ENCODE measurements at places on chromosomes 16 and 17.

DNA sequence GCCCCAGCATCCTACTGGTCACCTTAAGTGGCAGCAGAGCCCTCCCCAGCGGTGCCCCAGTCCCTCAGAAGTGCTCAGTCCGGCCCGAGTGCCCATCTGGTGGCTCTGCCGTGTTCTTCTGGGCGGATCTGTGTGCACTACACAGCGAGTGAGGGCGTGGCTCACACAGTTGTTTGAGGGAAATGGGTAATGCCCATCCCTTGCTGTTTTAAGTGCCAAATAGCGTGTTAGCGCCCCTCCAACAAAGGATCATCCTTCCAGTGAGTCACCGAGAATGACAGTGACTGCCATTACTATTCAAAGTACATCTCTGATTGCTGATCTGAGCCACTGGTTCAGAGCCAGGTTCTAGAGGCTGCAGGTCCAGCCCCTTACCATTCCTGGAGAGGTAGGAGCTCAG is 152.0 kb downstream of the LGALS9B start:
- no peak for DNase-seq

GRCh38 chr17:71313866-71314265 is 807.0 kb upstream of the SOX9 start:
- DNase-seq, result no peak

DNA sequence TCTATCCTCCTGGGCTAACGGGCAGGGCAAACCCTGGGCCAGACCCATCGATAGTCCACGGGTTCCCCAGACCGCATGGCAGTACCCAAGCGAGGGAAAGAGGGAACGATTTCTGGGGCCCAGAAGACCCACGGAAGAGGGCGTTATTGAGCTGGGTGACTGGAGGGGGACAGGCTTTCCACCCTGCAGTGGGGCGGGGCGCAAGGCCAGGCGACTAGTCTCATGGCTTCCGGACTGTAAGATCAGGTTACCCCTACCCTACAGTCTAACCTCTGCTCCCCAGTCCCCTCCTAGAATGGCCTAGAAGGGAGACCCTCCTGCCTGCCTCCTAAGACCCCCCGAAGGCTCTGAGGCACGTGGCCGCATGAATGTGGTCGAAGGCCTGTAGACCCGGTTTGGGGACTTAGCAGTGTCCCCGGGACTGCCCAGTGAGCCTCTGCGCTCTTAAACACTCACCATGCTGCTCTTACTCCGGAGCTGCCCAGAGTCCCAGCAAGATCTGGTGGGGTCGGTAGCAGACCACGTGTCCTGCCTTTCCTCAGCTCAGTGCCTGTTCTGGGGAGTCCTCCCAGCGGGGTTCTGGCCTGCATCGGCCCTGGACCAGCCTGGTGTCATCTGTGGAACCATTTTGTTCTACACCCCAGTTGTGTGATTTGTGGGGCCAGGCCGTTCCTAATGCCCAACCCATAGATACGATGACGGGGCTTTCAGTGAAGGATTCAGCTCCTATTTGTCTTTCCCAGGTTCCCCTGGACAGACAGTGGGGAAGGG is 13.2 kb upstream of the AURKB start:
- peak; percentile 31 for DNase-seq

DNA sequence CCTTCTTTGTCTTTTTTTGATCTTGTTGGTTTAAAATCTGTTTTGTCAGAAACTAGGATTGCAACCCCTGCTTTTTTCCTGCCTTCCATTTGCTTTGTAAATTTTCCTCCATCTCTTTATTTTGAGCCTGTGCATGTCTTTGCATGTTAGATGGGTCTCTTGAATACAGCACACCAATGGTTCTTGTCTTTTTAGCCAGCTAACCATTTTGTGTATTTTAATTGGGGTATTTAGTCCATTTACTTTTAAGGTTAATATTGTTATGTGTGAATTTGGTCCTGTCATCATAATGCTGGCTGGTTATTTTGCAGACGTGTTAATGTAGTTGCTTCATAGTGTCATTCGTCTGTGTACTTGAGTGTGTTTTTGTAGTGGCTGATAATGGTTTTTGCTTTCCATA is 26.2 kb downstream of the NFATC3 start:
- DNase-seq, result no peak

GRCh38 chr17:63832455-63832854 is 5.0 kb upstream of the FTSJ3 start:
- DNase-seq, result no peak

- no peak for DNase-seq
Observed at GRCh38 chr16:2856061-2856670, 1.8 kb downstream of the PRSS22 start.

DNA sequence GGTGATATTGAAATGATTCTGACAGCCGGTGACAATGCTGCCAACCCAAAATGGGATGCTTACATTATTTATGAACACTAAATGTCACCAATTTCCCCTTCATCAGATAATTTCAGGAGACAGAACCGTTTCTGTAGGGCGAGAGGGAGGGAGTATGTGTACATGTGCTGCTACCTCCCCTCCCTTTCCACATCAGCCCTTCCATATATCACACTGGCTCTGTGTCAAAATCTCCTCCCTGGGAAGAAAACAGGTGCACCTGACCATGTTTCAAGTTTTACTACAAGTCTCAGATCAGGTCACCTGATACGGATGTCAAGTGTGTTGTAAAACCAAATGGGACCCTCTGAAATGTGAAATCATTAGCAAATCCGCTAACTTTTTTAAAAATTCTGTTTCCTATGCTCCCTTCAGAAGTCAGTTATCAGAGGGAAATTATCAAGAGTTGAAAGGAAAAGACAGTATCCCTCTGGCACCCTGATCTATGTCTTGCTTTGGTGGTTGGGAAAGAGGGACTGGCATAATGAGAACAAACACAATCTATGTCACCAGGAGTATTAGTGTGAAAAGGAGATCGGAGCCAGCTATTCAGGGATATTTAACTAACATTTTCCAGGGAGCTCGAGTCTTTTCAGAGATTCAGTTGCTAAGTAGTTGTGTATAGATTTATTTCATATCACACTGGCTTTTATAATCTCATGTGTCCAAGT is 1002.3 kb upstream of the CDH8 start:
- DNase-seq, result no peak

- no peak for DNase-seq
Observed at GRCh38 chr17:82748756-82749155, 3.1 kb upstream of the TBCD start.

DNA sequence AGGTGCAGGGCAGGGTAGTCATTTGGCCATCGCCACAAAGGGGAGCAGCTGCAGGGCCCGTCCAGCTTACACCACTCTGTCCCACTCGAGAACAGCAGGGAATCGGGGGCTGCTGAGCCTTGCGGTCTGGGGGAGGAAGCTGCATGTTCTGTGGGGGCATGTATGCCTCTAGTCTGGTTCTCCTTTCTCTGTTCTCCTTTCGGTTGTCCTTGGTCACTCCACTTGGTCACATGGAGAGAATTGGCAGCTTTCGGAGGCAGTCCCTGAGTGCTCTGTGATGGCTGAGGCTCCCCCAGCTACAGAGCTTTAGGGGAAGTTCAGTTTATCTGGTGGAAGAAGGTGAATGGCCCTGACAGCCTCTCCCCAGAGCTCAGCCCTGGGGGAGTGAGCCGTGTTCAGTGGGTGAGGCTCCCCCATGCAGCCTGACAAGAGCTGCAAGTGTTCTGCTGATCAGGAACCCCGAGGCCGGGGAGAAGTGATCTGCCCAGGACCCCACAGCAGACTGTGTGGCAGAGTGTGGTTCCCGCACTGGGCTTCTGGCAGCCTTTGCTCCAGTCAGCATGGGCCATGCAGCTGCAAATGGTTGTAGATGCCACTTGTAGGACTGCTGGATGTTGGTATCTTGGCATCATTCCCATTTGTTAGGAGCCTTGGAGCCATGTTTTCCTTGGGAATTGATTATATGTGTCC is 22.3 kb upstream of the SMPD3 start:
- DNase-seq, result no peak

DNA sequence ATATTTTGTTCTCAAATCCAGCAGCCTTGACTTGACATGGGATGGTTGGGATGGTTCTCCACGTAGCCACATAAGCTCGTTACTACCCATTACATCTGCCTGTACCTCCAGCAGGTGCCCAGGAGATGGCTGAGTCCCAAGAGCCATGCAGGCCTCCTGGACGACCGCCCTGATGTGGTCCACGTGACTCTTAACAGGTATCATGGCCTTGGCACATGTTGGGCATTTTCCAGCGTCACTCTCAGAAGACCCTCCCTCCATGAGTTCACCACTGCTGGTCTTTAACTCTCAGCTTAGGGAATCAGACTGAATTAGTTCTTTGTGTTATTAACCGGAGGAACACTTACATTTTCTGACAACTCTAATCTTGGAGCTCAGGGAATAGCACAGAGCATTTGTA is 161.5 kb downstream of the CDH13 start:
- no peak for DNase-seq

DNA sequence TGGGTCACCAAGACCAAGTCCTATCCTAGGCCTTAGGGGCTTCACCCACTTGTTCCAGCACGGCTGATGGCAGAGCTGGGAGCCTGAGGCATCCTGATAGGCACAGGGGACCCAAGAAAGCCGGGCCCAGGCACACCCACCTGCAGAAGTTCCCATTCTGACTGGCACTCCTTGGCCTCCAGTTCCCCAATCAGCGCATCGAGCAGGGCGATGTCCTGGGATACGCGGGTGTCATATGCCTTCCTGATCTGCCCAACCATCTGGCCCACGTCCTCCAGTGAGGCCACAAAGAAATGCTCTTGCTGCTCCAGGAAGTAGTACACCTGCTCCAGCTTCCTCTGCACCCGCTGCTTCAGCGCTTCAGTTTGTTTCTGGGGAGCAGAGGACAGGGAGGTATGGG is 9.6 kb downstream of the MEFV start:
- DNase-seq, result no peak

- no peak for DNase-seq
Observed at GRCh38 chr16:63689068-63689467, 1432.8 kb downstream of the CDH11 start.

- no peak for DNase-seq
Observed at GRCh38 chr17:13862346-13862745, 207.0 kb upstream of the COX10 start.

- no peak for DNase-seq
Observed at GRCh38 chr17:42857389-42857788, 6.4 kb downstream of the AOC3 start.

- no peak for DNase-seq
Observed at GRCh38 chr17:28151001-28151400, 108.5 kb downstream of the NLK start.

DNA sequence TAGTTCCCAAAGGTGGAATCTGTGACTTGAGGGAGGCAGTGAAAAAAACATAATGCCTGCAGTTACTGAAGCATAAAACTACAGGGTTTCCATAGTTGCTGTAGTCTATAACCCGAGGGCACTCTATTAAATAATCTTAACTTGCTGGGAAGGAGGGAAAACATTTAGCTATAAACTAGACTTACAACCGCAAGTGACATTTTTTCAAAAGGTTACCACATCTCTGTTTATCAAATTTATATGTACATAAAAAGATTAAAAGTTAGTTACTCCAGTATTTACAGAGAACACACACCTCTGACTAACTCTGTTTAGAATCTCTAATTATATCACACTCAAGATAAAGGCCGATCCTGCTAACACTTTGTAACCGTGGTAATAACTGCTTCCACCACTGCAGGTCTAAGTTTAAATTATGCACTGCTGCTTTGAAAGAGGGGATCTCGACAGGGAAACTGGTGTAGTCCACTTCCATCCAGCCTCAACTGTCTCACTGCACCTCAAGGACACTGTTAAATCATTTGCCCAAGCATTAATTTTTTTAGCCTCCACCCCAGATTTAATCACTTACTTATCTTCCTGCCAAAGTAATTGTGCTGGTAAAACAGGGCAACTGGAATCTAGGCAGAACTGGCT is 14.6 kb downstream of the KCNJ16 start:
- DNase-seq, result no peak

DNA sequence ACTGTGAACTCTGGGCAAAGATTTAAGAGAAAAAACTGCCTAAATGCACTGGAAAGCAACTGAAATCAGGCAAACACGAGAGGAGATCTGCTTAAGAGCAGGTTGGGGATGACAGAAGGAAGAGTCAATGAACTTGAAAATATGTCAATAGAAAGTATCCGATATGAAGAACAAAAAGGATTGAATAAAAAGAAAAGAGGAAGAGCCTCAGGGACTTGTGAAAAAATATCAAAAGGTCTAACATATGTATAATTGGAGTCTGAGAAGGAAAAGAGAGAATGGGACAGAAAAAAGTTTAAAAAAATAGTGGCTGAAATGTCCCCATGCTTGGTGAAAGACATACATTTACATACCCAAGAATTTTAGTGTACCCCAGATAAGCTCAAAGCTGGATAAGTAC is 195.5 kb downstream of the COPRS start:
- DNase-seq, result no peak

GRCh38 chr16:75616521-75617010 is 6.5 kb downstream of the ADAT1 start:
- no peak for DNase-seq

- DNase-seq, result no peak
Observed at GRCh38 chr17:63247706-63248105, 198.4 kb downstream of the CYB561 start.

- no peak for DNase-seq
Observed at GRCh38 chr17:78034429-78035091, 76.1 kb downstream of the TNRC6C start.

DNA sequence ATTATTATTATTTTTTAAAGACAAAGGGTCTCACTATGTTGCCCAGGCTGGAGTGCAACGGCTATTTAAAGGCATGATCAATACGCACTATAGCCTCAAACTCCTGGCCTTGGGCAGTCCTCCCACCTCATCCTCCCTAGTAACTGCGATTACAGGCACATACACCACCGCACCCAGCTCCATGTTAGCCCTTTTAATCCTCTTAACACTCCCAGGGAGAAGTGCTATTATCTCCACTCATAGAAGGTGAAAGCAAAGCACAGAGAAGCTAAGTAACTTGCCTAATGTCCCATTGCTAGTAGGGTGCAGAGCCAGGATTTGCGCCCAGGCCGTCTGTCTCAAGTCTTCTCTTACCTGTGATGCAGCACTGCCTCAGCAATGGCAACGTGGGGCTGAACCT is 5.0 kb downstream of the HAS3 start:
- DNase-seq, result no peak

DNA sequence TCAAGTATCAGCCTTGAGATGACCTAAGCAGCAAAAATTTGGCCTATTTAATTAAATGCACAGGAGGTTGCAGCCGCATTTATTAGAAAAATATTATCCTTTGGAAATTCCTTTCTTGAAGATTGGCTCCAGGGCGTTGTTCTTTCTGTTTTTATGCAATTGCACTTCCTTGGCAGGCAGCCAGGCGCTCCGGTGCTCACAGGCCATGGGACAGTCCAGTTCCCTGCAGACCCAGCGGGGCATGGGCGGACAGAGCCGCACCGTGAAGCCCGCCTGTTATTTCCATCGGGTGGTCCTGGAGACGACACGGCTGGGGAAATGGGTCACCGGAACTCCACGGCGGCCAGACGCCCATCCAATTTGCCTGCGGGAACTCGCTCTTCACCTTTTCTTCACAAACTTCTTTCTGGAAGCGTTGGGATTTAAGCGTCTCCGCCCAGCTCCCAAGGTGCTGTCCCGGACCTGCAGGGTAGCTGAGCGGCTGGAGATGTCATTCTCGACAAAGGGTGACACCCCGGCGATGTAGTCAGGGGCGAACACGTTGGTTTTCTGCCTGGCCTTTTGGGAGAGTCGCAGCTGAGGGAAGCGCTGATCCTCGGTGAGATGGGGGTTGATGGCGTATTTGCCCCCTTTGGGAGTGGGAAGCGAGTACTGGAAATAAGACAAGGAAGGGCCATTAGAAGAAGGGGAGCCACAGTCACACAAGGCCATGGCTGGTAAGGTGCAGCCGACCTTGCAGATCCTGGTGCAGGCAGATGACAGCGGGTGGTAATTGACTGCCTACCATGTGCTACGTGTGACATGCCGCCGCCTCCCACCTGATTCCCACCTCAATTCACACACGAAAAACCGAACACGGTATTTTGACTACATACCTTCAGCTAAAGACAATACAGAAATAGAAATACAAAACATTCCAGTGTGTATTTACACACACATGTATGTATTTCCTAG is 12.5 kb downstream of the NOB1 start:
- no peak for DNase-seq

Data from T-helper 9 cell (primary cell).